ENCODE measurements at places on chromosomes 1 and 21. TPM values are rescaled to one million over a fixed set of nuclear protein-coding genes. Genes with fewer than 3 reads are reported as not detected.

KCNJ10 gene
- total RNA-seq = 0.52 TPM

HEYL gene
- 11.0 TPM for total RNA-seq

DNASE2B gene
- total RNA-seq = not detected

KRTAP26-1 gene
- not detected for total RNA-seq

REG4 gene
- not detected for total RNA-seq

SPAG17 gene
- total RNA-seq = 0.52 TPM

VWA5B1 gene
- total RNA-seq = 0.52 TPM

CATSPERE gene
- total RNA-seq = 3.1 TPM

FCRL4 gene
- not detected for total RNA-seq

HPCAL4 gene
- 0.52 TPM for total RNA-seq

B4GALT3 gene
- total RNA-seq = 11.0 TPM

ANGPTL1 gene
- 47.5 TPM for total RNA-seq

CFAP298 gene
- total RNA-seq = 14.6 TPM

AK5 gene
- total RNA-seq = 11.5 TPM

LEFTY1 gene
- 0.52 TPM for total RNA-seq

CSDE1 gene
- total RNA-seq = 657 TPM

CFAP45 gene
- not detected for total RNA-seq

CD48 gene
- total RNA-seq = 5.2 TPM

C1QB gene
- total RNA-seq = 18.3 TPM

OR10Z1 gene
- not detected for total RNA-seq

C4BPA gene
- 0.52 TPM for total RNA-seq

PLA2G2D gene
- total RNA-seq = not detected

OLIG2 gene
- total RNA-seq = not detected

KMO gene
- 0.52 TPM for total RNA-seq

TNFAIP8L2 gene
- 4.2 TPM for total RNA-seq

ZNF683 gene
- not detected for total RNA-seq

TTC3 gene
- total RNA-seq = 262 TPM

CFAP107 gene
- under 0.01 TPM for total RNA-seq

MAGOH gene
- 33.4 TPM for total RNA-seq

C1orf50 gene
- 5.7 TPM for total RNA-seq

HYI gene
- 33.4 TPM for total RNA-seq

CALML6 gene
- total RNA-seq = 191 TPM

APOBEC4 gene
- not detected for total RNA-seq

IFNLR1 gene
- total RNA-seq = not detected

HNRNPCL1 gene
- total RNA-seq = not detected

MNDA gene
- 4.7 TPM for total RNA-seq

CHRM3 gene
- 1.6 TPM for total RNA-seq

TAS1R1 gene
- 5.7 TPM for total RNA-seq

GSTM5 gene
- 11.5 TPM for total RNA-seq

DIO1 gene
- total RNA-seq = not detected

ZNF593 gene
- total RNA-seq = 21.9 TPM

CNKSR1 gene
- total RNA-seq = not detected

PIGV gene
- 5.2 TPM for total RNA-seq

PTGS2 gene
- 1.0 TPM for total RNA-seq

OR2L8 gene
- total RNA-seq = not detected

NUP210L gene
- under 0.01 TPM for total RNA-seq

PAQR6 gene
- 1.0 TPM for total RNA-seq

FAM151A gene
- total RNA-seq = not detected

LMOD1 gene
- 15.1 TPM for total RNA-seq

FCGR1A gene
- total RNA-seq = 5.2 TPM

RGS13 gene
- under 0.01 TPM for total RNA-seq

GNG4 gene
- total RNA-seq = 1.0 TPM

ELAPOR1 gene
- total RNA-seq = under 0.01 TPM

GFI1 gene
- total RNA-seq = 0.52 TPM
